ENCODE measurements at places on chromosomes 5 and 9. TPM values are rescaled to one million over a fixed set of nuclear protein-coding genes. Genes with fewer than 3 reads are reported as not detected.
A peak's percentile ranks its signal among the peaks of the same experiment; 100 is the strongest.

DNA sequence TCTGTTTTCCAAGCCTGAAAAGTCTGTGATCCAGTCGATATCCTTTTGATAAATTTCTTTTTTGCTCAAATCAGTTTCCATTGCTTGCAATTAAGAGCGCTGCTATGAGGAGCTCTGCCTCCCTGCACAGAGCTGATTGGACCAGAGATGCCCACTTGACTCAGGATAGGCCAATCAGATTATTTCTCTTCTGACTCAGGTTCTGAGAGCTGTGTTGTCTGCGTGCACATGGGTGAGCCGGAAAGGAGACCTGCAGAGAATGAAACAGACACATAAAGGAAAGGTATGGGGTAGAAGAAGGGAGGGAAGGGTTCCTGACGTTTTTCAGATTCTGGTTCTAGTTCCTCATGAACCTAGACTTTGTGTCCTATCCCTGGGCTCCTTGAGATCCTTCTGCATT is 15.8 kb upstream of the FABP6 start:
- H3K4me1 ChIP-seq = no peaks in the 10 kb centered on the region
- no peak for DNase-seq
- H3K4me3 ChIP-seq = no peak overlapping the region
- H3K27me3 ChIP-seq = no peaks in the 10 kb centered on the region
- H3K27ac ChIP-seq = no peak overlapping the region

GRCh38 chr5:113087976-113088514 is 111.4 kb downstream of the DCP2 start:
- no peak for DNase-seq
- no peak overlapping the region for H3K27ac ChIP-seq
- peak overlapping the region; percentile 22 for H3K4me3 ChIP-seq
- no peaks in the 10 kb centered on the region for H3K27me3 ChIP-seq

ZDHHC21 gene
- 2.3 TPM for total RNA-seq

GRCh38 chr9:123238365-123238764 is 30.0 kb downstream of the STRBP start:
- no peak overlapping the region for H3K27ac ChIP-seq
- H3K4me1 ChIP-seq = no peaks in the 10 kb centered on the region
- H3K36me3 ChIP-seq = no peaks in the 10 kb centered on the region
- H3K27me3 ChIP-seq = no peaks in the 10 kb centered on the region
- DNase-seq = no peak

DNA sequence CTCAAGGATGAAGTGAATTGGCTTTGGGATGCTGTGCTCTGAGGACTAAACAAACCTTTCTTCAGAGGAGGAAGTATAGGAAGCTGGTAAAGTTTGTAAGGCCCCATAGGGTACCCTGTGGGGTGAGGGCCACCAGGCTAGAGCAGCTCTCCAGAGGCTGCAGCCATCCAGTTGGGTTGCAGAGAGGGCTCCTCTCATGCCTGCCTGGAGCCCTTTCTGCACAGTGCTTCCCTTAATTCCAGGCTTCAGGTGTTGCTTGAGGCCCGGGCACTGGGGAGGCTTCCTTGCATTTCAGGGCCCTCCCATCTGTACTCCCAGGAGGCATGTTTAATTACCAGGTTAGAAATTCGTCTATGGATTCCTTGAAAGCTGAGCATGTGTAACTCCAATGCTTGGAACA is 95.3 kb upstream of the FSTL4 start:
- no peaks in the 10 kb centered on the region for H3K36me3 ChIP-seq
- no peak overlapping the region for H3K27ac ChIP-seq
- no peak overlapping the region for H3K4me3 ChIP-seq

SLC28A3 gene
- not detected for total RNA-seq

DNA sequence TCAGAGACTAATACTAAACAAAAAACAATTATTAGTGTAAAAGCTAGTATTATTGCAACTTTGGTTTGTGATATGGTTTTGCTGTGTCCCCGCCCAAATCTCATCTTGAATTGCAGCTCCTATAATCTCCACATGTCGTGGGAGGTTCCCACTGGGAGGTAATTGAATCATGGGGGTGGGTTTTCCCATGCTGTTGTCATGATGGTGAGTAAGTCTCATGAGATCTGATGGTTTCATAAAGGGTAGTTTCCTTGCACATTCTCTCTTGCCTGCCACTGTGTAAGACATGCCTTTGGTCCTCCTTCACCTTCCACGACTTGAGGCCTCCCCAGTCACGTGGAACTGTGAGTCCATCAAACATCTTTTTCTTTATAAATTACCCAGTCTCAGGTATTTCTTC is 325.9 kb upstream of the DAB2 start:
- no peak overlapping the region for H3K27ac ChIP-seq
- H3K36me3 ChIP-seq = no peaks in the 10 kb centered on the region
- H3K4me3 ChIP-seq = no peak overlapping the region

DNA sequence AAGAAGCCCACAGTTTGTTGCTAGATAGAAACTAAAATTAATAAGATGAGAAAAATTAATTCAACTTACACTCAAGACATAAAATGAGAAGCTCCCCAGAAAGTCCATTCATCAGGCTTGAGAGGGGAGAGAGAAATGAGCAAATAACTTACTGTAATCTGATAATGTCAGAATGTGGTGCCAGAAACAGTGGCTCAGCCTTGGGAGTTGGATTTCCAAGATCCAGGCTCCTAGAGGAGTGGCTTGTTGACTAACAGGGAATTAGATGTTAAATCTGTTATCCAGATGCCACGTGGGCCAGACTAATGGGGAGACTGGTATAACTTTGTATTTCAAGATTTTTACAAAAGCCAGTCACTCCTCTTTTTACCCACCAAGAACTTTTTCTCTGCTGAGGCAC is 458.2 kb downstream of the GADD45G start:
- DNase-seq = no peak
- H3K36me3 ChIP-seq = no peaks in the 10 kb centered on the region
- no peak overlapping the region for H3K27ac ChIP-seq
- H3K27me3 ChIP-seq = no peaks in the 10 kb centered on the region

DNA sequence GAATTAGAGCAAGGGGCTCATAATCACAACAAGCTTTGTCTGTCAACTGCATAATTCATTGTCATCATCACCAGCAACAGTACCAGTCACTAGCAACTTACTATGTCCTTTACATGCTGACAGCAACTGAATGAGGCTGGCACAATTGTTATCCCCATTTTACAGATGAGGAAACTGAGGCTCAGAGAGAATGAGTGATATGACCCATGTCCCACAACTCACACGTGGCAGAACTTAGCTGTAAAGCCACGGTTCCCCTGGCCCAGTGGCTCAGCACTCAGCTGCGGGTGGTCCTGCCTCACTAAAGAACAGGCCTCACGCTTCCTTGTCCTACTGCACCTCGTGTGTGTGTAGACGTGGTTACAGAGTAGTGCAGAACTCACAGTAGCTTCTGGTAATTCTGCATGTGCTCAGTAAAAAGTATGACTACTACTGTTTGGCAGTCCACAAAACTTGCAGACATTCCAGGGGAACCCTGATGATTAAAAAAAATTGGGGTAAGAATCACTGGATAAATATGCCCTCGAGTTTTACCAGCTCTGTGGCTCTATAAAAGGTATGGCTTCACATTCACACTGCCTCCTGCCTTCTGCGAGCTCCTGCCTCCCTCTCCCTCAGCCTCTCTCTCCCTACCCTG is 30.2 kb downstream of the AFAP1L1 start:
- no peaks in the 10 kb centered on the region for H3K36me3 ChIP-seq
- no peaks in the 10 kb centered on the region for H3K27me3 ChIP-seq
- DNase-seq = no peak
- no peaks in the 10 kb centered on the region for H3K4me1 ChIP-seq

DNA sequence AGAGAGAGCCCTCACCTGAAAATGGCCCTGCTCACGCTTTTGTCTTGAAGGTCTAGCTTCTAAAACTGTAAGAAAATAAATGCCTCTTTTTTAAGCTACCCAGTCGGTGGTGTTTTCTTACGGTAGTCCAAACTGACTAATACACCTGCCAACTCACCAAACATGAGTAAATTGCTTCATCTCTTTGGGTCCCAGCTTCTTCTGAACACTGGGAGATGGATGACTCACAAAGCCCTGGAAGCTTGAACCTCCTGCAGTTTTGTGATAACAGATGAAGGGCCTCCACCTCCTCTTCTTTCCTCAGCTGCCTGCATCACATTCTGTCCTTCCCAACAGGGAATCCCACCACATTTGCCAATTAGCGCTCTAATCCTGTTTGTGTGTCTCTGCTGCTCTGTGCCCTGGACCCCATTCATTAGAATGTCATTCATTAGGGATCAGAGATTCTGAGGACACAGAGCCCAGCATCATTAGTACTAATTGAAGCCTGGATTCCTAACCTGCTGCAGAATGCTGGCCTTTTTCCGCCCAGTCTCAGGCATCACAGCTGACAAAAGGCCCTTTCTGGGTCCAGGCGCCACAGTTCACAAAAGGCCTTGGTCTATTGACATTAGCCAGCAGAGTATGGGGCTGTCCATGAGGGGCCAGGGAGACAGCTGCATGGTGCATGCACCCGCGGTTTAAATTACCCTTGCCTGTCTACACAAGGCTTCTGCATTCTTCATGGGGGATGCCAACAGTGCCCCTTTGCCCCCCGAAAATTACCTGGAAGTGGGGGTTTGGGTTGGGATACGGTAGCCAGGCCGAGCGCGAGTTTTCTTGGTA is 349.3 kb downstream of the SEMA5A start:
- no peaks in the 10 kb centered on the region for H3K27me3 ChIP-seq
- H3K4me3 ChIP-seq = no peak overlapping the region
- no peak for DNase-seq
- H3K36me3 ChIP-seq = peaks cover 4% of the 10 kb centered on the region
- no peaks in the 10 kb centered on the region for H3K4me1 ChIP-seq
- H3K27ac ChIP-seq = no peak overlapping the region

- H3K27ac ChIP-seq = no peak overlapping the region
- no peaks in the 10 kb centered on the region for H3K27me3 ChIP-seq
- no peak for DNase-seq
- no peak overlapping the region for H3K4me3 ChIP-seq
Observed at GRCh38 chr9:128141604-128142003, 7.6 kb upstream of the LCN2 start.

DNA sequence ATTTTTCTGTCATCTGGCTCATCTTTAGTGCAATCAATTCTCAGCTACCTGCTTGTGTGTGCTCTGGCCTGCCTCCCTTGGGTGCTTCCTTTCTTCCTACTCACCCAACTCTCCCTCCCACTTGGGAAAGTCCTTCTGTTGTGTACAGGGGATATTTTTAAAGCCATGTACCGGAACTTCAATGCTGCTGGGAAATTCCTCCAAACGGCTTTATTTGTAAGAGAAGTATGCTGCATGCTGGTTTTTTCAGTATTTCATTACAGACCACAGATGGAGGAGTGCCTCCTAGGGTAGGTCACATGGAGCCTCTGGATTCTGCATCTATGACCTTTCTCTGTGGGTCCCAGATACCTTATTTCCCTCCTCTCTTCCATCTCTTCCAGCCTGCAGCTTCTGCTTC is 5.4 kb upstream of the HMHB1 start:
- no peaks in the 10 kb centered on the region for H3K27me3 ChIP-seq
- H3K4me3 ChIP-seq = no peak overlapping the region
- no peak overlapping the region for H3K27ac ChIP-seq
- H3K36me3 ChIP-seq = no peaks in the 10 kb centered on the region

DNA sequence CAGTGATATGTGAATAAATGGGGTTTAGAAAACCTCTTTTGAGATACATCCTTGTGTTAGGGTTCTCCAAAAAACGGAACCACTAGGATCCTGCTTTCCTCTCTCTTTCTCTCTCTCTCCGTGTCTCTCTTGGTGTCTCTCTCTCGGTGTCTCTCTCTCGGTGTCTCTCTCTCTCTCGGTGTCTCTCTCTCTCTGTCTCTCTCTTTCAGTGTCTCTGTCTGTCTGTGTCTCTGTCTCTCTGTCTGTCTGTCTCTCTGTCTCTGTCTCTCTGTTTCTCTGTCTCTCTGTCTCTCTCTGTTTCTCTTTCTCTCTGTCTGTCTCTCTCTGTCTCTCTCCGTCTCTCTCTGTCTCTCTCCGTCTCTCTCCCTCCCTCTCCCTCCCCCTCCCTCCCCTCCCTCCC is 7.8 kb upstream of the TEX48 start:
- H3K4me1 ChIP-seq = no peaks in the 10 kb centered on the region
- no peaks in the 10 kb centered on the region for H3K27me3 ChIP-seq
- no peak overlapping the region for H3K4me3 ChIP-seq
- H3K27ac ChIP-seq = no peak overlapping the region
- no peaks in the 10 kb centered on the region for H3K36me3 ChIP-seq
- no peak for DNase-seq

DNA sequence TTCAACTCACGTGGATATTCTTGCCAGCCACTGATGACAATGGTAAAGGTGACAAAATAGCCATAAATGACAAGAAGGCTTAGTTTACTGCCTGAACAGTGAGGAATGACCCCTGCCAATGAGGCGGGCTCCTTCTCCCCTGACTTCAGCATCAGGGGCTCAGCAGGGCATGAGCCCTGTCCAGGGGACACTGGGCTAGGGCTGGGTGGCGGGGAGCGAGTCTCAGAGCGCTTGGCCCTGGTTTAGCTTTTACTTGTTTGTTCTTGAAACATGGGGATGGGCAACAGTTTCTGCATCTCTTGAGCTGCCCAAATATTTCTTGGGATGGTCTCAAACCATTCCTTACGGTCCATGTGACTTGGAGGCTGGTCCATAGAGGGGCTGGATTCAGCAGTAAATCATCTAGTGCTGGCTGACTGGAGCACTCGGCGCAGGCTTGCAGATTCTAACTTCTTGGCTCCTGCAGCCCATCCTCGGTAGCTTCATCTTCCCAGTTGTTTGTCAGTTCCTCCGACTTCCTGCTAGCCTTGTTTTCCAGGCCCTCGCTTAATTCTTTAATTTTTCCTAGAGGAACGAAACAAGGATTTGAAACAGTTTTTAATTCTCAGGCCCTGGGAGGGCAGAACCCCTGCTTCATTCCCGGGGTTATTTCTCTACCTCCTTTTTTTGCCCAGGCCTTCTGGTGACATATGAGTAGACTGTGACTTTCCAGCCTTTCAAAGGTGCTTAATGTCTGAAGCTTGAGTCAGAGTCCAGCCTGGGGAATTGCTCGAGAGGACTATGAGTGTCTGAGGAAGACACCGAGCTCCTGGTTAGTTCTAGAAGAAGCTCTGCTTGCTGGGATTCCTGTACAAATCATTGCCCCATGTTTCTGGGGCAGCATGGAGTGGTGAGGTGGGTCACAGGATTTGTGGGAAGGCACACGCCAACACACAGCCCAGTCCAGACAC is 4.5 kb upstream of the HMCN2 start:
- no peak overlapping the region for H3K4me3 ChIP-seq
- peak; percentile 52 for DNase-seq
- peaks cover 8% of the 10 kb centered on the region for H3K4me1 ChIP-seq

SCAI gene
- total RNA-seq = 2.4 TPM

- no peak overlapping the region for H3K27ac ChIP-seq
- no peak for DNase-seq
- H3K27me3 ChIP-seq = no peaks in the 10 kb centered on the region
- H3K4me1 ChIP-seq = no peaks in the 10 kb centered on the region
- no peak overlapping the region for H3K4me3 ChIP-seq
Observed at GRCh38 chr5:88929385-88929784, 46.4 kb upstream of the MEF2C start.

DNA sequence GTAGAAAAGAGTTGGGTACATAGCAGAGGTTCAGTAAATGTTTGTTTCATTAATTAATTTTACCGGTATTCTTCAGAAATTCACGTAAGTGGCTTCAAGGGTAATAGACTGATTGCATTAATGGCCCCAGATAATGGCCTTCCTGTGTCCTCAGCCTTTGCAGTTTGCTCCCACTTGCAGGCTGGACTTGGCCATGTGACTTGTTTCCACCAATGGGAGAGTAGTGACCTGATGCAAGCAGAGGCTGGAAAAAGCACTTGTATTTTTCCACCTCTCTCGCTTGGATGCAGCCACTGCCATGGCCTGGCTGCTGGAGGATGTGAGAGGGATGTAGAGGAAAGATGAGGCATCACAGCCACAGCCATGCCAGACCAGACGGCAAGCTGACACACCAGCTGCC is 480.9 kb downstream of the CDK5RAP2 start:
- H3K4me1 ChIP-seq = no peaks in the 10 kb centered on the region
- no peak overlapping the region for H3K4me3 ChIP-seq
- no peak for DNase-seq
- H3K36me3 ChIP-seq = no peaks in the 10 kb centered on the region

All from ascending aorta (tissue), 2 donors.